Bronchial epithelial cell (primary cell): ENCODE measurements at places on chromosomes 6 and 20. TPM values are rescaled to one million over a fixed set of nuclear protein-coding genes. Genes with fewer than 3 reads are reported as not detected.

The ARMC12 gene
- total RNA-seq, result 0.13 and 0.53 TPM in 2 replicates

The SEL1L2 gene
- total RNA-seq, result not detected in 2 replicates

The ROS1 gene
- total RNA-seq, result 0.26 and 0.38 TPM in 2 replicates

The RCAN2 gene
- under 0.01 TPM in 1 of 2 replicates, not detected in the other for total RNA-seq

The EPB41L1 gene
- 2.1 and 2.7 TPM in 2 replicates for total RNA-seq

The SIM1 gene
- total RNA-seq, result not detected in 2 replicates

The TMEM151B gene
- not detected in 2 replicates for total RNA-seq

The FOXC1 gene
- total RNA-seq, result 3.5 and 3.7 TPM in 2 replicates
